ENCODE measurements at places on chromosomes 6 and 20. TPM values are rescaled to one million over a fixed set of nuclear protein-coding genes. Genes with fewer than 3 reads are reported as not detected.

The PCK1 gene
- not detected for total RNA-seq

The INSM1 gene
- total RNA-seq: 1.2 TPM

The CCM2L gene
- total RNA-seq: not detected

The TAP2 gene
- total RNA-seq: 67.8 TPM

The HEY2 gene
- not detected for total RNA-seq

- DNase-seq: peak; percentile 68
Observed at GRCh38 chr6:82364087-82365015, 734 bp downstream of the TPBG start.

DNA sequence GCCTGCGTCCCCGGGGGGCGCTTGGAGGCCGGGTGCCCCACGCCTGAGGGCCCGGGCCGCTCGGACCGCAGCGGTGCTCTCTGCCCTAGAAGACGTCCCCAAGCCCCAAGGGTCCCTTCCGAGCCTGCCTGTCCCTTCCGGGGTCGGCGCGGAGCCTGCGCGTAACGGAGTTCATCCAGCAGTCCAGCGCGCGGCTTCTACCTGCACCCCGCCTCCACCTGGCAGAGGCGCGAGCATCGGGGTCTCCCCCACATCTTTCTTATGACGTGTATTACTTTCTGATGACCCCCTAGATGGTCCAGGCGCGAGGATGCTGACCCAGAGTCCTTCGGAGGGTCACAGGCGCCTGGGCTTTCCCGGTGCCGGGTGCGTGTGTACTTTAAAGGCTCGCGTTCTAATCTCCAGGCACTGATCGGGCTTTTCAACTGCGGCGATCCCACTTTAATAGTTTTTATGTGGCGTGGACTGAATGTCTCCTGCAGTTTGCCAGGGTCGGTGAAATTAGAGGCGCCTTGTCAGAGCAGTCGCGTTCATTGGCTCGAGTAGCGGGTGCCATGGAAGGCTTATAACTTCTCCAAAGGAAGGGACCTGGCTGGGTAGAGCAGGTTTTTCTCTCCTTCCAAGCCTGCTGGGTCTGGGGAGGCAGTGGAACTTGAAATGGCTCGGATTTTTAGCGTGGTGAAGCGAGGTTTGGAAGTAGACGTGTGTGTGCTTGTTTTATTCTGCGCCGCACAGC, 912 bp downstream of the EYA4 start:
- no peak for DNase-seq

DNA sequence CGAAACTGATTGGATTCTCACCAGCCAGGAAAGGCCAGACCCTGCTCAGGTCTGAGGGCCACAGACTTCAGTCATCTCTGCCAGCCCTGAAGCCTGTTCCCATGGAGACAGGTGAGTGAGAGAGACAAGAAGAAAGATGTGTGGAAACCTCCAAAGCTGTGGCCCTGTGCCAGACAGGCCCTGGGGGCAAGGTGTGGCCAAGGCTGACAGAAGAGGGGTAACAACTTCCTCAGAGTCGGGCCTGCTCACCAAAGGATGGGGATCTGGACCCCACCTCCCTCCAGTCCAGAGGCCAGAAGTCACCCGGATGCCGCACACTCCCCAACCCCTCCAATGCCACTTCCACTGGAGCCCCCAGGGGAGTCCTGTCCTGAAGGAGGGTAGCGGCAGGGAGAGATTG, 73.6 kb downstream of the MDGA1 start:
- peak; percentile 90 for DNase-seq

DNA sequence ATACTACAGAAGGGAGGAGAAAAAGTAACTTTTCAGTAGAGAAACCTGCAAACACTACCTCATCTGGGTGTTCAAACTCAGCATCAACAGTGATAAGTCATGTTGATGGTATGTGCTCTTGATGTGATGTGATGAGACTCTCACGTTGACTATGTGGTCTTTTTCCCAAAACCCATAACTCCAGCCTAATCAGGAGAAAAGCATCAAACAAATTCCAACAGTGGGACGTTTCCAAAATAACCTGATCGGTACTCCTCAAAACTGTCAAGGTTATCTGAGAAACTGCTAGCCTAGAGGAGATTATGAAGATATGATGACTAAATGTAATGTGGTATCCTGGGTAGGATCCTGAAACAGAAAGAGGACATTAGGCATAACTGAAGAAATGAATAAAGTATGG, 41.9 kb upstream of the TAB2 start:
- peak; percentile 38 for DNase-seq

DNA sequence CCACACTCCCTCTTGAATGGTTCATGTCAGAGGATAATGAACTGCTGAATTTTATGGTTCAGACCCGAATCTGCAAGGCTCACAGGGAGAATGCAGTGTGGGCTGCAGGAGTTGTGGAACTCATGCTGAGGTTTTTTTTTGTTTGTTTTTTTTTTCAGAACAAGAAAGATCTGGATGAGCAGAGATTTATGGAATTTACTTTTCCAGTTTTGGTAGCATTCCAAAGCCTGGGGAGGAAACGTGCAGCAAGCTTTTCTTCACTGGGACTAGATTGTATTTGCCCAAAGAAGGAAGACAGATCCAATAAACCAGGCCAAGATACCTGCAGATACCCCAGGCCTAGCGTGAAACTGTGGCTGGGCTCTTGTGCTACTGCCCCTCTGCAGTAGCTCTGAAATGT, 223.9 kb upstream of the TAB2 start:
- DNase-seq: peak; percentile 94
